Iris pigment epithelial cell (primary cell): ENCODE measurements at places on chromosomes 3 and 15.

DNA sequence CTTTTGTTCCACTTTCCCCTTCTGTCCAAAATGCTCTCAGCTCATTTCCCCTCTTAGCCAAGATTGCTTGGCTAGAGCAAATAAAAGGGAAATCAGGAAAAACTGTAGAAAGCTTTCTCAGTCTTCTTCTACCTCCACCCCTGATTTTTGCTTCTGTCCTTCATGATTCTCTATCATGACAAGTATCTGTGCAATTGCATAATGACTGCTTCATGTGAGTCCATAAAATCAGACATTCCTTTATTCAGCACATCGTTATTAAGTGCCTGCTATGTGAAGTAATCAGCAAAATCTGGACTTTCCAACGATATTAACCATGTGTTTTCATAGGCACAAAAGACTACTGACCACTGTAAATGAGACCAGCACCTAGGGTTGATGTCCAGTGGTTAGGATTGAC is 321.5 kb upstream of the CBLB start:
- DNase-seq: no peak

DNA sequence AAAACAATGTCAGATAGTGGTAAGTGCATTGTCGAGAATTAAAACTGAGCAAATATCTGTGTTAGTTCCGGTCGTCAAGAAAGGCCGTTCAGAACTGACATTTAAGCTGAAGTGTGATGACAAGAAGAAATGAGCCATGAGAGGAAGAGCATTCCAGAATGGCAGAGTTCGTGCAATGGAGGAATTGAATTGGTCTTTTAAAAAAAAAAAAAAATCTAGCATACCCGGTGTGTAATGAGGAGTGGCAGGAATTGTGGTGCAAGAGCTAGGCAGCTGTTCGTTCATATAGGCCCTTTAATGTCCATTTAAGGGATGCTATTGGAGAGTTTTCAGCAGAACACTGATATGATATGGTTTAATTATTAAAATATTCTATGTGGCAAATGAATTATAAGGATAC is 2.6 kb upstream of the GBE1 start:
- no peak for DNase-seq

DNA sequence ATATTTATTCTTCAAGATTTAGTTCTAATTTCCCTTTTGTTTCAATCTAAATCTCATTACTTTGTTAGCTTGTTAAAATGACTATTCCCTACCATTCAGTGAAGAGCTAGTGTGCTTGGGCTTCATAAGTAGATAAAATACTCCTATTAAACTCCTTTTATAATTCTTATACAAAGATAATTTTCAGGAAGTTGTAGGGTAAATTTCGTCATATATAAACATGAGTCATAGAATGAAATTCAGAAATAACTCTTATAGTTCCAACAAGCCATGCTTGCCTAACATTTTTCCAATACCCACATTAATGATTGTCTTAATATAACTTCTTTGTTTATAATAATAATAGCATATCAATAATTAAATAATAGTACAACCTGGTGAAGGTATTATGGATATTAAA is 407.3 kb downstream of the NAALADL2 start:
- DNase-seq: peak; percentile 69

- no peak for DNase-seq
Measured at GRCh38 chr15:63080634-63081250, 38.2 kb downstream of the TPM1 start.

GRCh38 chr3:6962801-6963200 is 101.9 kb downstream of the GRM7 start:
- DNase-seq: no peak

DNA sequence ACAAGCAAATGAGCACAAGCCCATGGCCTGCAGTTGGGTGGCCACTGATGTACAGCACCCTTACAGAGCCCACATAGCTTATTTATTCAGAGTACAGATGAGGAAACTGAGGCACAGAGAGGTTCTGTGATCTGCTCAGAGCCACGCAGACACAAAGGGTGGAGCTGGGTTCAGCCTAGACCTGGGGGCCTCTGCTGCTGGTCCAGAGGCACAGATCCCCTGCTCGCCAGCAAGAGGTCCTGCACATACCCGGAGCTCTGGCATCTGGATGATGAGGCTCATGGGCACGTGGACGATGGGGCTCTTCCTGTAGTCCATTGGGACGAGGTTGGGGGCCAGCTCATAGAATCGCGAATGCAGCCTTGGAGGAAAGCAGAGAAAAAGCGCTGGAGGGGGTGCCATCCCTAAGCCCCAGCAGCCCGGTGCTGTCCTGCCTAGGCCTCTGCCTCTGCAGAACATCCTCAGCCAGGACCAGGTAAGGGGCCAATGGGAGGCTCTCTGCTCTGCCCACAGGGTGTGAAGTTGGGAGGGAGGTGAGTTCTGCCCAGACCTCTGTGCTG is 18.6 kb downstream of the SH2D7 start:
- no peak for DNase-seq

GRCh38 chr3:115885621-115886020 is 262.3 kb downstream of the GAP43 start:
- peak; percentile 11 for DNase-seq

GRCh38 chr3:52283306-52283705 is 4.3 kb upstream of the GLYCTK start:
- DNase-seq: no peak

- no peak for DNase-seq
Measured at GRCh38 chr3:147046916-147047315, 359.4 kb downstream of the ZIC4 start.

DNA sequence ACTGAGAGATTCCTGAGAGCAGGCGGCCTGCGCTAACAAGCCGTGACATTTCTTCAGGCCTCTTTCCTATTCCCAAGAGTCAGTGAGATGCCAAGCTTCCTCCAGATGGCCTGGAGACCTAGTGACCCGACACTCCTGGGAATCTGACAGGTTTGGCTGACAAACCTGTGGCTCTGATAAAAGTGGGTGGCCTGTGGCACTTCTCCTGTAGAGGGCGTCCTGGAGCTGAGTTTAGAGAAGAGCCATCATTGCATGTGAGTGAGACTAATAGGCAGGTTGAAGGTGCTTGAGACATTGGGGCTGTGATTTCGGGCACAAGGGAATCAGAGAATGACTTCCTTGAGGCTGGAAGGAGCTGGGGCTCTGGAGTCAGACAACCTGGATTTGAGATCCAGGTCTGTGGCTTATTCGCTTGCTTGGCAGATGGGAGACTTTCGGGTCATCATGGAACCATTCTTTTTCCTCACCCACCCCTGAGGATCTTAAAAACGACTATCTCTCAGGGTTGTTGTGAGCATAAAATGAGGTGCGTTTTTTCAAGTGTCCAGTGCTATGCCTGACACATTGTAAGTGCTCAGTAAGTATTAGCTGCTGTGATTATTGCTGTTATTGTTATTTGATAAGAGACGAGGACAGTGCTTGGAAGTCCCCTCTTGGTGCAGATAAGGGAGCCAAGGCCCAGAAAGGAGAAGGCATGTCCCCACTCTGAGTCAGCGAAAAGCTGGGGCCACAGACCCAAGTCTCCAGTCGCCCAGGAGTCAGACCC is 77.2 kb downstream of the SCN10A start:
- peak; percentile 40 for DNase-seq

- no peak for DNase-seq
Measured at GRCh38 chr15:85336880-85337279, 43.5 kb upstream of the AKAP13 start.

DNA sequence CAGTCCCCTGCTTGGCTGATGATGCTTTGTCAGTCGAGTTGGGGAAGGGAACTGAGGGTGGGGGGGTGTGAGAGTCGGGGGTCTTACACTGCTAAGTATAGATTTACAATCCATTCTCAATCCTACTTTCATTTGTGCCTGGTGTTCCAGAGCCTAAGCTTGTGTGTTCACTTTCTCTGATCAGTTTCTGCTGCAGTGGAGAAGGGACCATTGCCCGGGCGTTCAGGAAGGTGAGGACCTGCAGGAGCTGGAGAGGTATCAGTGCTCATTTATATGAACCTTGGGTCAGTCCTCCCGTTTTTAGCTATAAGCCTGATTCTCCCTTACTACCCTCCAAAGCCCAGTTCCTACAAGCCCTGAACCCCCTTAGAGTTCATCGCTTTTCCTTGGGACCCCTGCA is 41.0 kb upstream of the TRAK1 start:
- DNase-seq: no peak

DNA sequence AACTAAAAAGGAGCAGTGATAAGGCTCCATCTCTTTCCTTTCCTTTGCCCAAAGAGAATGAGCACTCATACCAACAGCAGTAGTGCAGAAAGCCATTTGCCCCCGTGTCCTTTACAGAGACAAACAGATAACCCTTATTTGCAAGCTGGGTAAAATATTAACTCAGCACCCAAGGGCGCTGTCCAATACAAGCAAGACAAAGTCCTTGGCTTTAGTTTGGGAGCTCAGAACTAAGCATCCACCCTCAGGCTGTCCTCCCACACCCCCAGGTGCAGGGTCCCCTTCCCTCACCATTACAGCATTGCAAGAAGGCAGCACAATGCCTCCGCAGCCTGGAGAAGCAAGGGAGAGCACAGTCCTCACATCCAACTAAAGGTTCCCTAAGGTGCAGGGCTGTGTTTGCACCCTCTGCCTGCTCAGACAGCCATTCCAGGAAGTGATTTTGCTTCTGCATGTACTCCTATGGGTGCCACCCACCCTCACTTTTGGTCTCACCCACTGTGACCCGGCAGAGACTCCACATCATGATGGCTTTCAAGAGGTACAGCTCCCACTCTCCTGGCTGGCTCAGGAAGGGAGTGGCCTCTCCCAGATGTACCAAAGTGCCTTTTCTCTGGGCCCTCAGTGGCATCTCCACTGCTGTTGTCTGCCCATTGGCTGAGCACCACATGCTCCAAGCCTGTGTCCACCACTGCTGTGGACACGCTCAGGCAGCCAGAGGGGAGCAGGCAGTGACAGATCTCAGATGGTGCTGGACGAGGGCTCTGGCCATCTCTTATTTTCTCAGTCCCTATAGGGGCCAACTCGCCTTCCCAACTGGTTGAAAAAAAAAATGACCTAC is 34.1 kb upstream of the HES1 start:
- no peak for DNase-seq

GRCh38 chr3:196175722-196176121 is 35.5 kb downstream of the ZDHHC19 start:
- no peak for DNase-seq

- no peak for DNase-seq
Measured at GRCh38 chr15:76905855-76906254, 715 bp upstream of the SCAPER start.
